ENCODE measurements at places on chromosomes 13 and 19. TPM values are rescaled to one million over a fixed set of nuclear protein-coding genes. Genes with fewer than 3 reads are reported as not detected.

Gene NAPA
- 155 TPM for total RNA-seq

DNA sequence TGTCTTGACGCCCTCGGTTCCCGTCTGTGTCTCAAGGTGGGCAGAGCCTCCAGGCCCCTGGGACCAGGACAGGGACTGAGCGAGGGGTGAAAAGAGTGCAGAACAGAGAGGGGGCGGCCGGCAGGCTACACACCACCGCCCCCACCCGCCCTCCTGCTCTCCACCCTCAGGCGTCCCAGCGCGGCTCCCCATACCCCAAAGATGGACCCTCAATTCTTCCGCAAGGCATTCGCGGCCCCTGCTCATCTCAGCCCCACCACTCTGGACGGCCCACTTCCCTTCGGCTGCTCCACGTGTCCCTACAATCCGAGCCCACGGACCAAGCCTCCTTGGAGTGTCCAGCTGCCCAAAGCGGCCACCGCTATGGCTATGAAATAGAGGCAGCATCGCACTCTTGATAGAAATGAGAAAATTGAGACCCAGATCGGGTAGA, 1.8 kb downstream of the KLF16 start:
- no peak for DNase-seq

Gene C13orf42
- not detected for total RNA-seq

Gene LRRC4B
- total RNA-seq, result 3.5 TPM

Gene TMTC4
- total RNA-seq, result 24.3 TPM

Gene ZNF546
- 7.0 TPM for total RNA-seq

DNA sequence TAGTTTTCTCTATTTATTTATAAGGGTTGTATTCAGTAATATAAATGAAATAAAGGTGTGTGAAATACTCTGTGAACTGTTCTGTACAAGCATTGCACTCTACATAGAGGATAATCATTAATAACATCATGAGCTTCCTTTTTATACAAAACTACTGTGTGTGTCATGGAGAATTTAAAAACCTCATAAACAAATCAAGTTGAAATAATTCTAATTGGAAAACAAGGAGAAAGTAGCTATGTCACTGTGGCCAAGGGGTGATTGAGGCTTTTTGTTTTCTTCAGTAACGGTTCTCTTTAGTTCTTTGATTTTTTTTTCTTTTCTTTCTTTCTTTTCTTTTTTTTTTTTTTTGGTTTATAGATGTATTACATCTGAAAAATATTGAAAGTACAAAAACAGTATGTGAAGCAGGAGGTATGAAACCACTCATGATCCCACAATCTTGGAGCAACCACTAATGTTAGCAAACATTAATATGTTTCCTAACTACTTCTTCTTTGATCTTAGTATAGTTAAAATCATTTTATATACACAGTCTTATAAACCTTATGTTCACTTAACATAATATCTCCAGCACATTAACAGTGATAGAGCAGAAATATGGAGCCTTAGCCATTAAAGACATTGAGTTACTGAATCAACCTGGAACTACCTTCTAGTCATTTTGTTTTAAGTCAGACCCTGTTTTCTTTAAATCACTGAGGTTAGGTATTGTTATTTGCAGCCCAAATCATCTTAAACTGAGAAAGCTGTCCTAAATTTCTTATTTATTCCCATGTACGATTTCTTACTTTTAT, 45.4 kb downstream of the WDFY2 start:
- DNase-seq, result no peak

GRCh38 chr19:14556662-14557188, 15.1 kb downstream of the NDUFB7 start:
- peak; percentile 65 for DNase-seq

DNA sequence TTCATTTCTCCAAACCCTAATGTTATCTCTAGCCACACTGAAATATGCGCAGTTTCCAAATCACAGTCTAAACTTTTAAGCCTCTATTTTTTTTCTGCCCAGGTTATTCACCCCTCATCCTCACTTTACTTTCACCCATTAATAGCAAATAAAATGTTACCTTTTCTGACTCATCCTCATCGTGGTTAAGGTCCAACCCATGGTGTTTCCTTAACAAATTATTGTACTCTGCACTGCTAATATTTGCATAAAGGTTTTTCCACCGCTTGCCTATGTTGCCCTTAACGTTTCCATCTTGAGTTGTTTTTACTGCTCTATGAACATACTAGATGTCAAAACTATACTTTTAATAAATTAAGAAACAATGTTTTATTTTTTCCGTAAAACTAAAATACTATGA, 780.9 kb upstream of the KLHL1 start:
- no peak for DNase-seq

DNA sequence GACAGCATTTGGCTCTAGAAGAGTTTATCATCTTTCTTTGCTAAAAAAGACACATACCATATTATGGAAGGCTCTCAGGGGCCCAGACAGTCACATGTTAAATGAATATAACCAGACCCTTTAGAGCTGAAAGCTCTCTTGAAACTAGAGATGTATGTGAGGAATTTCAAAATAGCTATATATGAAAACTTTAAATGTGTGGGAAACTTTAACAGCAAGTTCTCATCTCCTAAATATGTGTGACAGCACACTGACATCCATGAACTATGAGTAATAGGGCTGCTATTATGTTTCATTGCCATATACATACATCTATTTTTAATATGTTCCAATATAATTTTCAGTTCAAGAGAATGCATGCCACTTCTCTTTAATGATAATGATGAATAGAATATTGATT, 509.5 kb downstream of the GPC6 start:
- DNase-seq, result no peak

GRCh38 chr13:47413112-47413511, 516.3 kb upstream of the HTR2A start:
- no peak for DNase-seq

Gene ZNF560
- not detected for total RNA-seq

- DNase-seq, result peak; percentile 48
Measured at GRCh38 chr13:98507282-98507797, 69.6 kb downstream of the STK24 start.

DNA sequence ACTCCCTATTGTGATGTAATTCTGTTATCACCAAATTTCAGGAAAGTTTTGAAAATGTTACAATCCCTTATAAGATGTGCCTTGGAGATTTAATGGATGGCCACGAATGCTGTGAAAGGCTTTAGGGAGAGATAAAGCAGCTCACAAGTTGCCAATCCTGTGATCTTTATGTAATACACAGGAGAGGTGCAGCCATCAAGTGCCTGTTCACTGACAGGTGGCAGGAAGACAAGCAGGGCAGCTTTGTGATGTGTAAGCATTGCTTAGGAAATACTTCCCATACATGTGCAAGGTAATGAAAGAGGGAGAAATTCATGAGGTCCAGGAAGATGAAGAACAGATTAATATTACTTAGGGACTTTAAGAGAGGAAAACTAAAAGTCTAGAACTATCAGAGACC, 628.8 kb downstream of the SLITRK6 start:
- DNase-seq, result no peak

DNA sequence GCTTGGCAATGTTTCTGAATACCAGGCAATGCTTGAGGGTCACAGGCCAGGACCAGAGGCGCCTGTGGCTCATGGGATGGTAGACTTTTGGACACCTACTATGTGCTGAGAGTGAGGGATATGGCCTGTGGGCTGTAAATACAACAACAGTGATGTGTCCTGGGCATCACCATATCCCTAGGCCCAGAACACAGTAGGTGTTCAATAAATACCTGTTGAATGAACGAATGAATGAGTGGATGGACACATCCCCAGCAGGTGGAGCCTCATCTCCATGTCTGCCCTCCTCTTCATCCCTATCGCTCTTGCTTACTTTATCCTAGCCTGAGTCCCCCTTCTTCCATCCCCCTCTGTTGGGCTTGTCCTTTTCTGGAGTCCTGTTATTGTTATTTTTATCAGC, 16.5 kb upstream of the NANOS2 start:
- DNase-seq, result no peak

Gene ADGRL1
- 33.2 TPM for total RNA-seq

DNA sequence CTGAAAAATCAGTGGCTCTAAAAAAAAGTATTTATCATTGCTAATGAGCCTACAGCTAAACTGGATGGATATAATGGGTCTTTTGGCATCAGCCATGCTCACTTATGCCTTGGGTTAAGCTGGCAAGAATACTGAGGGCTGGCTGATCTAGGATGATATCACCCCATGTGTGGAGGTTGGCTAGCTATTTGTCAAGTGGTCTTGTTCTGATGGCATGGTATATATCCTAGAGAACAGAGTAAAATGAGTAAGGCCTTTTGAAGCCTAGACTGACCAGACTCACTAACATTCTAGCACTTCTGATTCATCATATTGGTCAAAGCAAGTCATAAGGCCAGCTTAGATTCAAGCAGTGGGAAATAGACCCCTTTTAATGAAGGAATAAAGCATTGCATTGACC, 383.0 kb downstream of the SLITRK1 start:
- DNase-seq, result no peak

Gene SERPINE3
- total RNA-seq, result not detected

DNA sequence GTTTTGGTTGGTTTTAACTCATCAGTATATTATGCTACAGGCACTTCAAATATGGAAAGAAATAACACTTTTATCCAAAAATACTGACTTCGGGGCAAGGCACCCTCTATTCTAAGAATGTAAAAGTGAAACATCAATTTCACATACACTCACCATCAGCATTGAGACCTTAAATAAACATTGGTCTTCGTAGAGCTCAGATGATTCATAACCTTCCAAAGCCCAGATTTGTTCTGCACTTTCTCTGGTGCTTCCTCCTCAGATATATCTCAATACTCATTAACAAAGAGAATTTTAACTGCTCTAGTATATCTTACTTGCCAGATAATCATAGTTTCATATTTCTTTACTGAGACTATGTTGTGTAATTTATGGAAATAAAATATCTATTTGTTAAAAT, 794.3 kb downstream of the LIG4 start:
- no peak for DNase-seq

GRCh38 chr19:10416380-10417257, 3.7 kb upstream of the PDE4A start:
- peak; percentile 86 for DNase-seq

GRCh38 chr13:61187471-61187870, 228.2 kb downstream of the PCDH20 start:
- DNase-seq, result no peak

GRCh38 chr19:56764196-56764695, 76.3 kb downstream of the PEG3 start:
- no peak for DNase-seq

DNA sequence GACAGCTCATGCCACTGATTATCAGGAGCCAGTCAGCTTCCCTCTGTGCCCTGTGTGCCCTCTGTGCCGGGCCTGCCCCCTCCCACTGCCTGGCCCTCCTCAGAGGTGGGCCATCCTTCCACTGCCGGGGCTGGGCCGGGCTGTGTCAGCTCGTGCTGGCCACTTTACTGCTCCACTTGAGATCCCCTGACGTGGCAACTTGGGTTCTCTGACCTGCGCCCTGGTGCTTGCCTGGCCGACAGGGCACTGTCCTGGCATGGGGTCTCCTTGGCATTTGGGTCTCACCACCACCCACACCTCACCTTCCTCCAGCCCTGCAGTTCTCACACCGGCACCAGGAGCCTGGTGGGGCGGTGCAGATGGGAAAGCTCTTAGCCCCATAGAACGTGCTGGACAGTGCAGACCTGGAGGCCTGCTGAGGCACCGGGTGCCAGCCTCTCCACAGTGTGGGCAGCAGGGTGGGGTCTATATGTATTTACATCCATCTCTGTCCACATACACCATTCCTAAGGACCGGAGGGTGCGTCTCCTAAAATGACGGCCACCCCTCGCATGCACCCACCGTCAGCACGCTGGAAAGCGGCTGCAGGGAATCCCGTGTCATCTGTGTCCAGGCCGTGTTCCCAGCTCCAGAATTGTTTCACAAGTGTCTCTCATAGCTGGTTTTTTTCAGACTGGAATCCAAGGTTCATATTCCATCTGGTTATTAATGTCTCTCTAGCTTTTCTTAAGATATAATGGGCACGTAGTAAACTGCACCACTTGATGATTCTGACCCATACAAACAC, 11.8 kb downstream of the DAZAP1 start:
- DNase-seq, result no peak

GRCh38 chr13:35136585-35136984, 194.5 kb downstream of the NBEA start:
- no peak for DNase-seq

- DNase-seq, result no peak
Measured at GRCh38 chr13:83867708-83868107, 14.6 kb downstream of the SLITRK1 start.

DNA sequence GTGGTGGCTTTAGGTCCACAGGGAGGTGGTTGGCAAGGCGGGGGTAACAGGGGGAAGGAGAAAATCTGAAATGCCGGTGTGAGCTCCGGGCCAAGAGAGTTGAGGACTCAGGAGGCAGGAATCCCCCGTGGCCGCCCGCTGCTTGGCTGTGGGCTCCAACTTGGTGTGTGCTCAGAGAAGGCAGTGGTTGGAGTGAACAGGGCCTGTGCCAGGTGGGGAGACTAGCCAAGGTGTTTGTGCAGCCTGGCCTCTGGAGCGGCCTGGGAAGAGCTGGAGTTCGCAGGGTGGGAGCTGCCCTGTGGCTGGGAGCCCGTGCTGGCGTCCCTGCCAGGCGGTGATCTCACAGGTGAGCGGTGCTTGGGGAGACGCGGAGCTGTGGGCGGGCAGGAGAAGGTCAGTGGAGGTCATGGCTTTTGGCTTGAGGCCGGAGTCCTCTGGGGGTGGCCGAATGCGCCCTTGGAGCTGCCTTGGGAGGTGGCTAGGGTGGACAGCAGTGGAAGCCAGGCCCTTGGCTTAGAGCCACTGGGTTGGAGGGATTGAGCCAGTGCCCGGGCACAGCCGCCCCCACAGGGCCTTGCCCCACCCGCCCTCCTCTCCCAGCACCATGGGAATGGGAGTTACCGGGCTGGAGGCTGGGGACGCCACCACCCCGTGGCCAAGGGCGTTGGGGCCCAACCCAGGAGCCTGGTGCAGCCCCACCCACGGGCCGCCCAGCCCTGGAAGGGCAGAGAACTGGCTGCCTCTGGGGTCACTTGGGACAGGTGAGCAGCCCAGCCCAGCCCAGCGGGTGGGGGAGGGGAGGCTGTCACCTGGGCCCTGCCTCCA, 7.1 kb upstream of the CIRBP start:
- DNase-seq, result peak; percentile 78

DNA sequence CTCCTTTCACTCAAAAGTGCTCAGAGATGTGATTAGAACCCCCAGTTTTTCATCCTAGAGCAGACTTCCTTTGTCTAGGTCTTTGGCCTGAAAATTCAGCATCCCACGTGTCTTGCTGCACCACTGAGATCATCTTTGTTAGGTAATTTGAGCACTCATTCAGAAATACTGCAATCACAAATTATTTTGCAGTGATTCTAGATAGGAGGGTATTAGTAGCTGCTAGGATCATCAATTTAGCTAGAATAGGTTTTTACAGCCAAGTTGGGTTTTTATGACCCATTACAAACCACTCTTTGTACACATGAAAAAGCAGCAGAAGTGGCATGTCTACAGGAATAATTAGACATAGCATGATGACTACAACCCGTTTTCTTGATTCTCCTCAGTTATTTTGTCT, 219.6 kb downstream of the GPC6 start:
- no peak for DNase-seq
